ENCODE measurements at places on chromosomes 1 and 21. TPM values are rescaled to one million over a fixed set of nuclear protein-coding genes. Genes with fewer than 3 reads are reported as not detected.
A peak's percentile ranks its signal among the peaks of the same experiment; 100 is the strongest.

DNA sequence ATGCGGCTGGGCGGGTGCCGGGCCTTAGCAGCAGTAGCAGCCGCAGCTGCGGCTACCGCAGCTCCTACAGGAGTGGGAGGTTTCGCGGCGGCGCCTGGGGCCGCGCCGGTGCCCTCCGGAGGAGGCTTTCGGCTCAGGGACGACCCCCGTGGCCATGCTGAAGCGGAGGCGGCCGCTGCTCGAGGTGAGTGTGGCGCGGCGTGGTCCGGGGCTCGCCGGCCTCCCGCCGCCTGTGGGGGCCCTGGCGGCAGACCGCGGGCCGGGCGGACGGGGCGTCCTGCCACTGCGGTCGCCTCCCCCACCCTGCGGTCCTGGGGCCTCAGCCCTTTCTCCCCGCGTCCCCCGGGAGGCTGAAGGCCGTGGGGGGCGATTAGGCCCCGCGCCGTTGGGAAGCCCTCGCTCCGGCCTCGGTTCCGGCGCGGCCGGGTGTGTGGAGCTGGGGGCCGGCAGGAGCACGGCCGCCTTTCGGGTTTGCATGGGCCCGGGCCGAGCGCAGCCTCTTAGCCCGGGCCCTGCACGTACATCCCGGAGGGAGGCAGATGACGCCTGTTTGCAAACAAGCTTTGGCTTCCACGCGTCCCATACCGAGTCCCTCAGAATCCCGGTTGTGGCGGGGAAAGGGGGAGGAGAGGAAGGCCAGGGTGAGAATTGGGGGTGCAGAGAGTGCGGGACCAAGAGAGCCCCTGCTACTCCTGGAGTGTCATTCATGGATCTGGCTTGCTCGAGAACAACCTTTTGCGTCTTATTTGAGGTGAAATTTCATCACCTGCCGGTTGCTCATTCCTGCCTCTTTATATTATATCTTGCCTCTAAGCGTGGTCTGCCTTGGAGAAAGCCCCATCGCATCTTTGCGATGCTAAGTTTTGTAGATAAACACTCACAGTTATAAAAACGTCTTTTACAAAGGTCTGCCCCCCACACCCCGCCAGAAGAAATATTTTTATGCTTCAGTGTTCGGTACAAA lies 613 bp downstream of the ZFYVE9 start:
- H3K36me3 ChIP-seq, result no peaks in the 10 kb centered on the region
- peak overlapping the region; percentile 96 for H3K4me3 ChIP-seq
- H3K27ac ChIP-seq, result peak overlapping the region; percentile 95
- peak; percentile 59 for DNase-seq
- H3K27me3 ChIP-seq, result no peaks in the 10 kb centered on the region

- no peak overlapping the region for H3K27ac ChIP-seq
- H3K36me3 ChIP-seq, result no peaks in the 10 kb centered on the region
- no peak for DNase-seq
- no peaks in the 10 kb centered on the region for H3K27me3 ChIP-seq
Measured at GRCh38 chr1:246447501-246447900, 59.6 kb downstream of the SMYD3 start.

DNA sequence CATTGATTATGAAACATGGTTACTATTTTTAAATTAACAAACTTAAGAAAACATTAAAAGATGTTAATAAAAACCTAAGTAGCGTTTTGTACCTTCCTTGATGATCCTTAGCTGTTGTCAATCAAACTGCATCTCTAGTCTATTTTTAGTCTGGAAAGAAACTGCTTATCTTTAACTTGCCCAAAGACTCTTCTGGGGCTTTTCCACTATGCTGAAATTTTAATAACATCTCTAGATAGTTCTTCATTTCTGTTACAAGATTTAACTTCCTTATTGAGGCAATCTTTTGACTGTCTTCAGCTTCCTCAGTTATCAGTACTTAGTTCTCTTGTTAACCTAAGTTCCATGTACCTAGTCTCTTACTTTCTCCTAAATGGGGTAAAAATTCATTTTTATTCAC lies 135.9 kb upstream of the HMCN1 start:
- no peaks in the 10 kb centered on the region for H3K36me3 ChIP-seq
- H3K27me3 ChIP-seq, result no peaks in the 10 kb centered on the region
- DNase-seq, result no peak
- no peak overlapping the region for H3K27ac ChIP-seq

DNA sequence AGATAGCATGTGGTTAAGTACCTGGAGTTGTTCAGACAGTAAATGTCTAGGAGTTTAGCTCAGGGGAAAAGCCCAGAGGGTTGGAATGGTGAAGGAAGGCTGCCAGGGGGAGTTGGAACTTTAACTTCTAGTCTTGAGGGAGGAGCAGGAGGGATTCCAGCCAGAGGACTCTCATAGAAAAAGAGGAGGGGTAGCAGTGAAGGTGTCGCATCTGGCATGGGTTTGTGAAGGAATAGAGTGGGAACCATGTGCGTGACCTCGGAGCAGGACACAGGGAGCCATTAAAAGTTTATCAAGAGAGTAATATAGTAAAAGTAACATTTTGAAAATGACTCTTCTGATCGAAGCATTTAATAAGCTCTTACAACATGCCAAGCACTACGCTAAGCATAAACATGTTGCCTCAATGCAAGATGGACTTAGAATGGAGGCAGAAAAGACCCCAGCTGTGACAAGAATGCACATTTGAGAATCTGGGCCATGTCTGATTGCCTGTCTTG lies 632.4 kb upstream of the CAMK1G start:
- H3K4me1 ChIP-seq, result no peaks in the 10 kb centered on the region
- no peaks in the 10 kb centered on the region for H3K36me3 ChIP-seq
- no peak overlapping the region for H3K27ac ChIP-seq
- H3K27me3 ChIP-seq, result no peaks in the 10 kb centered on the region
- no peak overlapping the region for H3K4me3 ChIP-seq

IFI16 gene
- total RNA-seq, result 41.2 TPM

DNA sequence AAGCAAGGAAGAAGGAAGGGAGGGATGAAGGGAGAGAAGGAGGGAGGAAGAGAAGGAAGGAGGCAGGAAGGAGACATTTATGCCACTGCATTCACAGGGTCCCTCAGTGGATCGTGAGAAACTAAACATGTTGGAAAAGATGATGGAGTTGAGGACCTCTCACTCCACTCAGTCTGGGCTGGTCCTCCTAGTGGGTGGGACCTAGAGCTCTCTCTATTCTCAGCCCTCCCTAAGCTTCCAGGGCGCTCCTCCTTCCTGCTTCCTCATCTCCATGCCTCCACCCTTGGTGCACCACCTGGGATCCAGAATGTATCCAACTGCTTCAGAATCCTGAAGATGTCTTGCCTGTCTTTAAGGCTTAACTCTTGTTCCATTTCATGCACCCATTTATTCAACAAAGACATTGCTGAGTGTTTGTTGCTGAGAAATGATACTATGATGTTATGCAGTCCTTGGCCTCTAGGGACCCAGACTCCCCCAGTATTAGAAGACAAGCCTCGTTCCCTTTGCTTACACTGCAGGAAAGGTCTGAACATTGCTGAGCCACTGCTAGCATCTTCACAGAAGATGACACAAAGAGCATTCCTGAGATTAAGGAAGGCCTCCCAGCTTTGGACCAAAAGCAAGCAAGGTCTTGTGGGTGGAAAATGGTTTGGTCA lies 88.5 kb downstream of the BEND5 start:
- no peak overlapping the region for H3K27ac ChIP-seq
- H3K27me3 ChIP-seq, result no peaks in the 10 kb centered on the region
- no peak for DNase-seq
- H3K4me1 ChIP-seq, result no peaks in the 10 kb centered on the region
- H3K36me3 ChIP-seq, result no peaks in the 10 kb centered on the region

DNA sequence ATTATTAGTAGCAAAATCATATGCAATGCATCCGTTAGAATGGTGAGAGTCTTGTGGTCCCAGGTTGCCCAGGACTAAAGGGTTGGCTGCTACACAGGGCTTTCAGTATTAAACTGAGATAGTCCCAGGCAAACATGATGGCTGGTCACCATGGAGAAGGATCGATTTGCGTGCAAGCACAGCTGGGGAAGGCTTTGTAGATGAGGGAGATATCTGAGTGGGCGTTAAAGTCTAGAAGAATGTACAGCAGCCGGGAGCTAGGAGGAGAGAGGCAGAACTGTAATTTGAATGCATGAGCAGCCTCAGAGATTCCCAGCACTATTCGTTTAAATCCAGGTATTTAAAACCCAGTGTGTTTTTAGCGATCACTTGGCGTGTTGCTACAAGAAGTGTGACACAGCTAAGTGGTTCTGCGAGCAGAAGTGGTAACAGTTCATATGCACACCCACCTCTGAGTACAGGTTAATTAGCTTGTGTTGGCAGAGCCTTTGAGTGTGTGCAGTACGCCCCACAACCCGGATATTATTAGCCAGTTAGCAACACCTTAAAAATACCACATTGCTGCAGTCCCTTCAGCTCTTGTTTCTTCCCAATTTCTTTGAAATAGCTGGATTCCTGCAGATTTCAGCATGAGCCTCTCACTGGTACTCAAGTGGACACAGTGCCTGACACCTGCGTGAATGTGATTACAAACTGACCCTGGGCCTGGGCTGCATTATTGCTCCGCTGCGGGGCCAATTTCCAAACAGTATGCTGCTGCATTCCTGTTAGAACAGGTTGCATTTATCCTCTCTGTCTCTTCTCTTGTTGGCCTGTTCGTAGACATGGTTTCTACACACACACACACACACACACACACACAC lies 67.2 kb upstream of the SCAF4 start:
- no peak overlapping the region for H3K27ac ChIP-seq
- DNase-seq, result no peak
- no peak overlapping the region for H3K4me3 ChIP-seq
- H3K4me1 ChIP-seq, result no peaks in the 10 kb centered on the region
- H3K27me3 ChIP-seq, result no peaks in the 10 kb centered on the region

Measured in right atrium auricular region (tissue), 2 donors.